ENCODE measurements at places on chromosomes 16 and 17.

GRCh38 chr17:59175076-59175475 lies 19.5 kb downstream of the PRR11 start:
- no peak for DNase-seq

DNA sequence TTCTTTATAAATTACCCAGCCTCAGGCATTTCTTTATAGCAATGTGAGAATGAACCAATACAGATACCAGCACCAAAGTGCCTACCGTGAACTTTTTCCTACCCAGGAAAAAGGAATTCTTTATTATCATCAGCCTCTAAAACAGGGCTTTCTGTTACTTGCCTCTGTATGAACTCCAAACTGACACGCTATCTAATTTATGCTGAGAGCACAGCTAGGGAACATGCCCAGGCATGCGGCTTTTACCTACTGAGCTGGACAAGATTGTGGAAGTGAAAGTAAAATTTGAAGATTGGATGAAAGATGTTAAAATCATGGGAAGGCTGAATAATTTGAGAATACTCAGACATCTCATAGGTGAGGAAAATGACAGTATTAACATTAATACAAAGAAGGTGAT lies 24.4 kb upstream of the ADCY9 start:
- no peak for DNase-seq

- peak; percentile 58 for DNase-seq
Observed at GRCh38 chr16:89422905-89423630, 67.3 kb downstream of the ANKRD11 start.

- no peak for DNase-seq
Observed at GRCh38 chr16:47463771-47464624, 2.9 kb downstream of the PHKB start.

- no peak for DNase-seq
Observed at GRCh38 chr16:65099607-65100006, 22.3 kb downstream of the CDH11 start.

GRCh38 chr16:27238016-27238587 lies 30.5 kb downstream of the NSMCE1 start:
- DNase-seq = no peak

All from GM18507 (cell line).